T-helper 1 cell treated with Interleukin-12 subunit alpha and Interleukin-12 subunit beta and Interleukin-4 antibody, amounts not matched to agents 30 ng/mL and 1 ng/mL, for 36 hours (primary cell): ENCODE measurements at places on chromosomes 6 and 20. TPM values are rescaled to one million over a fixed set of nuclear protein-coding genes. Genes with fewer than 3 reads are reported as not detected.

TCF21 gene
- not detected in 2 replicates for total RNA-seq

PTP4A1 gene
- 68.9 and 78.1 TPM in 2 replicates for total RNA-seq

HLA-DRB5 gene
- total RNA-seq, result 80.1 and 94.3 TPM in 2 replicates

ULBP2 gene
- total RNA-seq, result 1.8 and 2.9 TPM in 2 replicates

GABRR2 gene
- total RNA-seq, result 1.4 and 1.6 TPM in 2 replicates

C6orf58 gene
- total RNA-seq, result not detected in 2 replicates

GPR6 gene
- total RNA-seq, result not detected in 2 replicates

SCRT2 gene
- total RNA-seq, result not detected in 2 replicates

NKAIN2 gene
- total RNA-seq, result not detected in 2 replicates

SEL1L2 gene
- total RNA-seq, result not detected in 2 replicates

MKKS gene
- 7.3 and 7.4 TPM in 2 replicates for total RNA-seq

BPIFA1 gene
- not detected in 2 replicates for total RNA-seq

HRH3 gene
- not detected in 2 replicates for total RNA-seq

ELOVL2 gene
- not detected in 2 replicates for total RNA-seq

CEP57L1 gene
- total RNA-seq, result 14.5 and 15.8 TPM in 2 replicates
